Stimulated activated CD4-positive, alpha-beta T cell treated with anti-CD3 and anti-CD28 coated beads, Interleukin-12 subunit alpha, Interleukin-12 subunit beta, amount 100 ng/mL, for 48 hours (primary cell): ENCODE measurements at places on chromosomes 4 and X.

GRCh38 chrX:119423631-119424030 lies 24.5 kb downstream of the SLC25A43 start:
- DNase-seq = no peak

GRCh38 chr4:174697202-174697601 lies 131.8 kb downstream of the GLRA3 start:
- no peak for DNase-seq

GRCh38 chr4:148810461-148810860 lies 368.2 kb upstream of the NR3C2 start:
- no peak for DNase-seq

DNA sequence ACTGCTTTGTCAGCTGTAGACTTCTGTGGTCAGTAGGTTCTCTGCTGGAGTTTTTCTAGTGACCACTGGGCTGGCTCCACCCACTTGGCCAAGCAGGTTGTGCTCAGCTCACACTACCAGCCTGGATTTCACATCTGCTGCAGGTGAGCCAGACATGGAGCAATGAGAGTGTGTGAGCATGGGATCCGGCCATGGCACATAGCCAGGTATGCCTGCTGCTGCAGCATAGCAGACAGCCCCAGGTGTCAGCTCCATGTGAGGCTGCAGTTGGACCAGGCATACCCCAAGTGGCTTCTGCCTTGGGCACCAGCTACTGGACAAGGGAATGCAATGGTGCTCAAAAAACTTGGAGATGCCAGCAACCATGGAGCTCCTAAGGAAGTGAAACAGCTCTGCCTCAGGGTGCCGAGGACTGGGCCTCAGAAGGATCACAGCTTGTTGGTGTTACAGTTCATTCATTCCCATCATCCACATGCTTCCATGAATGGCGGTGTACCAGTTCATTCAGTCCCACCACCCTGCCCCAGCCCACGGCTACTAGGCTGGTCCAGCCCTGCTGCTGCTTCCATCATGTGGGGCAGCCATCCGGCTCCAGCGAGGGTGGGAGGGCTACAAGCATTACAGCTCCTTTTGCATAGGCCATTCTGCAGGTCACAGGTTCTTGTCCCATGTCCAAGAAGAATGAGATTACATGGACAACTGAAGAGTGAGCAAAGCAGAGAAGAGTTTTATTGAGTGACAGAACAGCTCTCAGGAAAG lies 389.1 kb upstream of the PCDH7 start:
- DNase-seq = no peak

- DNase-seq = no peak
Measured at GRCh38 chr4:152247271-152247975, 288.5 kb downstream of the FBXW7 start.
